ENCODE measurements at places on chromosomes 7 and 10.

GRCh38 chr7:16695621-16696237 is 49.7 kb downstream of the BZW2 start:
- DNase-seq, result no peak

DNA sequence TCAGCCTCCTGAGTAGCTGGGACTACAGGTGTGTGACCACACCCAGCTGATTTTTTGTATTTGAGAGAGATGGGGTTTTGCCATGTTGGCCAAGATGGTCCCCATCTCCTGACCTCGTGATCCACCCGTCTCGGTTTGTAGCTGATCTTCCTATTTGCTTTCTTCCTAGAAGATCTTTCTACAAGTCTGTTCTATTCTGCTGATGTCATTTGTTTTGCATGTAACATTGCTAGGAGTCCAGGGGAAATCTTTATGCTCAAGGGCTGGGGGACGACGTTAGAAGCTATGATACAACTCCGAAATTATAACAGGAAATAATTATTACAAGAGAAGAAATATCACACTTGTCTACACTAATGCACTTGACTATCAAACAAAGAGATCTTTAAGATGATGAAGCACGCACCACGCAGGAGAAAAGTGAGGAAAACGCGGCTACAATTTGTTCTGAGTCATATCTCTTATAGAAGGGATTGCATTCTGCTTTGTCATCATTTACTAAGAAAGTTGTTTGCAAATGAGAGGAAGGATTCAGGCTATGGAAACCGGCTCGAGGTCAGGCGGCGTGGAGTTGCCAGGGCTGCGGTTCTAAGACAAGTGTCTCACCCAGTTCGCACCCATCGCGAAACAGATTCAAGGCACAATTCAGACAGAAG is 103.0 kb upstream of the CARD11 start:
- DNase-seq, result peak; percentile 20

- DNase-seq, result no peak
These were observed 65.4 kb downstream of the MYO3A start for GRCh38 chr10:25999295-25999981.

DNA sequence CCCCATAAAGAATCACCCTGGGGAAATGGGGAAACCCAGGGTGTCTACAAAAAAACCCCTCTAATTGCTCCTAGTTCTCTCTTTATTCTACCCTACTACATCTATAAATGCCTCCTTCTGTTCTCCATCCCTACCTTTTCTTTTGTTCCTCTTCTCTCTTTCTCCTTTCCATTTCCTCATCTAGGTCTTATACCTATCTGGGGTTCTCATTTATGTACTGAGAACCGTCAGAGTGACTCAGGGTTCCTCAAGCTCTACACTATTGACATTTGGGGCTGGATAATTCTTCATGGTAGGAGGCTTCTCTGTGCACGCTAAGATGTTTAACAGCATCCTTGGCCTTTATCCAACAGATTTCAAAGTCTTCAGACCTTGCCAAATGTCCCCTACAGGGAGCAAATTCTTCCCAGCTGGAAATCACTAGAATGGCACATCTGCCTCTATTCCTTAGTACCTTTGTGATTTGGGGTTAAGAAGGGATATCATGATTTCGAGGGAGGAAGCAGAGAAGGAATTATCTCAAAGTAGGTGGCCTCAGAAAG is 137.4 kb upstream of the PTN start:
- no peak for DNase-seq

GRCh38 chr7:27198871-27199801 is 755 bp downstream of the HOXA13 start:
- no peak for DNase-seq

DNA sequence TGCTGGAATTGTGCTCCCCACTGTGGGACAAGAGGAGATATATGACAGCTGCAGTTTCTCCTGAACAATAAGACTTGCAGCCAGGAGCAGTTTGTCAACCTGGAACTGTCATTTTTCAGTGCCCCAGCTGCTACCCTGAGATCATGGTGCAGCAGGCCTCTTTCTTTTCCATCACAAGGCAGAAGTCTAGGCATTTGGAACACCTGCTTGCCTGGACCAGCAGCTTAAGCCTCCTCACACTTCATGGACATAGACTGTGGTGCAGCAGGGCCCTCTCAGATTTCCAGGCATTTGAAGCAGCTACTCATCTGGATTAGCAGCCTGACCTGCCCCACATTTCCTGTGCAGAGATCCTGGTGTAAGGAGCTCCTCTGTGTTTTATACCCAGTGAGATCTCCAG is 450.7 kb upstream of the TEX47 start:
- DNase-seq, result no peak

Measured in stimulated activated naive CD8-positive, alpha-beta T cell treated with anti-CD3 and anti-CD28 coated beads, Interleukin-15, Interleukin-2, amounts not matched to agents 100 U/mL and 50 U/mL, for 24 hours (primary cell).